Regular cardiac myocyte (primary cell): ENCODE measurements at places on chromosomes 3 and 15. TPM values are rescaled to one million over a fixed set of nuclear protein-coding genes. Genes with fewer than 3 reads are reported as not detected.

GPR171 gene
- 0.28 TPM in 1 of 2 replicates, not detected in the other for total RNA-seq

RTP1 gene
- under 0.01 TPM in 1 of 2 replicates, not detected in the other for total RNA-seq

POTEB2 gene
- total RNA-seq: not detected in 2 replicates

VEPH1 gene
- 99.8 and 155 TPM in 2 replicates for total RNA-seq

LTK gene
- total RNA-seq: under 0.01 and 0.19 TPM in 2 replicates

GOLGA6A gene
- total RNA-seq: under 0.01 and 0.28 TPM in 2 replicates

GCNT3 gene
- total RNA-seq: under 0.01 and 0.56 TPM in 2 replicates

PAQR9 gene
- total RNA-seq: 0.19 and 0.28 TPM in 2 replicates

PIGZ gene
- 1.5 and 8.7 TPM in 2 replicates for total RNA-seq

C15orf62 gene
- total RNA-seq: not detected in 2 replicates

SUSD5 gene
- 11.3 and 20.7 TPM in 2 replicates for total RNA-seq

LMAN1L gene
- total RNA-seq: not detected in 2 replicates

CFAP91 gene
- 0.38 and 0.85 TPM in 2 replicates for total RNA-seq

PDE8A gene
- total RNA-seq: 50.8 and 57.8 TPM in 2 replicates

RSL24D1 gene
- total RNA-seq: 64.4 and 94.7 TPM in 2 replicates

FGD5 gene
- total RNA-seq: 0.58 and 0.85 TPM in 2 replicates

SLC15A2 gene
- total RNA-seq: 0.19 and 0.28 TPM in 2 replicates

SCN11A gene
- total RNA-seq: under 0.01 TPM in 1 of 2 replicates, not detected in the other

DUOX1 gene
- total RNA-seq: under 0.01 TPM in 2 replicates

PLCH1 gene
- total RNA-seq: under 0.01 TPM in 1 of 2 replicates, not detected in the other

GP5 gene
- total RNA-seq: 0.19 and 1.1 TPM in 2 replicates

TRH gene
- under 0.01 and 0.38 TPM in 2 replicates for total RNA-seq

FAM107A gene
- total RNA-seq: not detected in 2 replicates

AMIGO3 gene
- total RNA-seq: 0.28 TPM in 1 of 2 replicates, not detected in the other

KCNMB2 gene
- total RNA-seq: not detected in 2 replicates

RUBCN gene
- 9.0 and 13.8 TPM in 2 replicates for total RNA-seq

SRGAP3 gene
- total RNA-seq: 2.5 and 9.3 TPM in 2 replicates

CHRNA7 gene
- total RNA-seq: 0.19 and 0.28 TPM in 2 replicates

TMC3 gene
- 0.19 and 3.9 TPM in 2 replicates for total RNA-seq

SCG3 gene
- total RNA-seq: not detected in 2 replicates

WNT5A gene
- total RNA-seq: 36.4 and 78.6 TPM in 2 replicates

MITF gene
- total RNA-seq: 5.8 and 8.5 TPM in 2 replicates

PDCD7 gene
- total RNA-seq: 13.0 and 24.9 TPM in 2 replicates

PDIA3 gene
- total RNA-seq: 187 and 208 TPM in 2 replicates

TPRG1 gene
- total RNA-seq: 0.38 and 0.56 TPM in 2 replicates

HIGD2B gene
- not detected in 2 replicates for total RNA-seq

NAALADL2 gene
- total RNA-seq: 5.8 and 7.3 TPM in 2 replicates

LRRN1 gene
- total RNA-seq: under 0.01 TPM in 2 replicates

CACNA2D2 gene
- not detected in 2 replicates for total RNA-seq

NLGN1 gene
- total RNA-seq: 5.9 and 6.1 TPM in 2 replicates

AGBL1 gene
- not detected in 2 replicates for total RNA-seq

LTF gene
- total RNA-seq: 0.38 and 2.0 TPM in 2 replicates

EOGT gene
- total RNA-seq: 33.2 and 36.6 TPM in 2 replicates

TP53BP1 gene
- 75.3 and 76.1 TPM in 2 replicates for total RNA-seq

GHSR gene
- not detected in 2 replicates for total RNA-seq

CCDC39 gene
- total RNA-seq: not detected in 2 replicates

ITIH3 gene
- 0.19 and 0.85 TPM in 2 replicates for total RNA-seq

CTDSPL gene
- 24.5 and 29.9 TPM in 2 replicates for total RNA-seq

CPLX3 gene
- total RNA-seq: not detected in 2 replicates

DAZL gene
- not detected in 2 replicates for total RNA-seq

PPP1R2 gene
- total RNA-seq: 136 and 145 TPM in 2 replicates

FBXL2 gene
- total RNA-seq: 10.0 and 21.1 TPM in 2 replicates

CDHR4 gene
- not detected in 2 replicates for total RNA-seq

RBPMS2 gene
- not detected in 2 replicates for total RNA-seq

HDGFL3 gene
- total RNA-seq: 40.6 and 59.0 TPM in 2 replicates

THSD4 gene
- total RNA-seq: 42.6 and 84.0 TPM in 2 replicates
